NCI-H69 (cell line): ENCODE measurements at places on chromosomes 1 and 21.
A peak's percentile ranks its signal among the peaks of the same experiment; 100 is the strongest.

GRCh38 chr1:164842870-164843269 is 283.9 kb downstream of the PBX1 start:
- DNase-seq: no peak

DNA sequence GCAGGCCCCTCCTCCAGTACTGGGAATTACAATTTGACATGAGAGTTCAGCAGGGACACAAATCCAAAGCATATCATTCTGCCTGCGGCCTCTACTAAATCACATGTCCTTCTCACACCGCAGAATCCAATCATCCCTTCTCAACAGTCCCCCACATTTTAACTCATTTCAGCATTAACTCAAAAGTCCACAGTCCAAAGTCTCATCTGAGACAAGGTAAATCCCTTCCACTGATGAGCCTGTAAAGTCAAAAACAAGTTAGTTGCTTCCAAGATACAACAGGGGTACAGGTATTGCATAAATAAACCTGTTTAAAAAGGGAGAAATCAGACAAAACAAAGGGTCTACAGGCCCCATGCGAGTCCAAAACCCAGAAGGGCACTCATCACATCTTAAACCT is 64.0 kb downstream of the EBNA1BP2 start:
- DNase-seq: no peak

- peak; percentile 48 for DNase-seq
Observed at GRCh38 chr21:28884481-28884880, 108.2 kb downstream of the LTN1 start.

DNA sequence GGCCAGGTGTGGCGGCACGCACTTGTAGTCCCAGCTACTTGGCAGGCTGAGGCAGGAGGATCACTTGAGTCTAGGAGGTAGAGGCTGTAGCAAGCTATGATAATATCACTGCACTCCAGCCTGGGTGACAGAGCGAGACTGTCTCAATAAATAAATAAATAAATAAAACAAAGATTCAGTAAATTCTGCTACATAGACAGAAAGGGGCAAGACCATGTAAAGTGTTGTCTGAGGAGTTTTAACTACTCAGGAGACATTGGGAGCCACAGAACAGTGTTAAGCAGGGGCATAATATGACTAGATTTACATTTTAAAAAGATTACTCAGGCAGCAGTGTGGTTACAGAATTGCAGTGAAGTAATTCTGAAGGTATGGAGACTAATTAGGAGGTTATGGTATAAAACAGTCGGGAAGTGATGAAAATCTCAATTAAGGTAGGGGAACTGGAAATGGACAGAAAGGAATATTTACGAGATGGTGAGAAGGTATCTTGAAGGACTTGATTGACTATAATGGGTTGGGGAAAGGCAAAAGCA is 94.7 kb downstream of the ATP1B1 start:
- no peak for DNase-seq

DNA sequence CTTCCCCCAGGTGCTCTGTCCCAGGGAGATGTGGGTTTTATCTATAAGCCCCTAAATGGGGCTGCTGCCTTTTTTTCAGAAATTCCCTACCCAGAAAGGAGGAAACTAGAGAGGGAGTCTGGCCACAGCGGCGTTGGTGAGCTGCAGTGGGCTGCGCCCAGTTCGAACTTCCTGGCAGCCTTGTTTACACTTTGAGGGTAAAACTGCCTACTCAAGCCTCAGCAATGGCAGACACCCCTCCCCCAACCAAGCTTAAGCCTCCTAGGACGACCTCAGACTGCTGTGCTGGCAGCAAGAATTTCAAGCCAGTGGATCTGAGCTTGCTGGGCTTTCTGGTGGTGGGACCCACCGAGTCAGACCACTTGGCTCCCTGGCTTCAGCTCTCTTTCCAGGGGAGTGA is 46.2 kb upstream of the PAPPA2 start:
- no peak for DNase-seq

- DNase-seq: no peak
Observed at GRCh38 chr1:90925928-90926869, 95.6 kb downstream of the ZNF644 start.

DNA sequence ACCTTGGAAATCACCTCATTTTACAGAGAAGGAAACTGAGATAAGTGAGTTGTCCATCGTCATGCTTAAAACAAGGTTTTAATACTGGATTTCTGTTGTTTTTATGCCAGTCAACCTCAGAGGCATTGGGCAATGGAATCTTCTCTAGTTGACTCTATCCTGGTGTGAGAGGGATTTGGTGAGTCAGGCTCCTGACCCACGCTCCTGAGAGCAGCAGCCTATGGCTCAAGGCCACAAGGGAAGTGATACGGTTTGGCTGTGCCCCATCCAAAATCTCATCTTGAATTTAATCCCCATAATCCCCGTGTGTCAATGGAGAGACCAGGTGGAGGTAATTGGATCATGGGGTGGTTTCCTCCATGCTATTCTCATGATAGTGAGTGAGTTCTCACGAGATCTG is 90.1 kb downstream of the TLR5 start:
- no peak for DNase-seq

DNA sequence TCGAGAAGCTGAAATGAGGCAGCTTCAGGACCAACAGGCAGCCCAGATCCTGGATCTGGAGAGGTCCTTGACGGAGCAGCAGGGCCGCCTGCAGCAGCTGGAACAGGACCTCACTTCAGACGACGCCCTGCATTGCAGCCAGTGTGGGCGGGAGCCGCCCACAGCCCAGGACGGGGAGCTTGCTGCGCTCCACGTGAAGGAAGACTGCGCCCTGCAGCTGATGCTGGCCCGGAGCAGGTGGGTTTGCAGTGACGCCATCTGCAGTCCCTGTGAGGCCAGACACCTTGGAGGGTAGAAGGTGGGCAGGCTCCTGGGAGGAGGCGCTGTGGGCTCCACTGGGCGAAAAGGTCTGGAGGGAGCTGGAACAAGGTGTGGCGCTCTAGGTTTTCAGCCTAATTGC is 39.7 kb downstream of the PCNT start:
- DNase-seq: no peak
